ENCODE measurements at places on chromosomes 11 and 22.

DNA sequence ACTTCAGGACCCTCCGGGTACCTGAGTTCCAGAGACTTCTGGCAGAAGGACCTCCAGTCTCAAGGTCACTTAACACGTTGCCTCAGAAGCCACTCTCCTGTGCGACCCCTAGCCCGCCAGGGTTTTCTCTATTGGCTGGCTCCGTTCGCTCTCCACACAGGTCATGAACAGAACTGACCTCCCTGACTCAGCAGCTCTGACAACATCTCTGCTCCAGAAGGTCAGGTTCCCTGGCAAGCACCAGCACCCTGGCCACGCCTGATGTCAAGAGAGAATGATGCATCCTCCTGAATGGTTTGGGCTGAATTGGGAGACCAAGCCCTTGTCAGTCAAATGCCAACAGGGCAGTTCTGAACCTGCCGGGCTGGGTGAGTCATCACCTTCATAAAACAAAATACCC lies 84.3 kb upstream of the TMEM45B start:
- DNase-seq = no peak

DNA sequence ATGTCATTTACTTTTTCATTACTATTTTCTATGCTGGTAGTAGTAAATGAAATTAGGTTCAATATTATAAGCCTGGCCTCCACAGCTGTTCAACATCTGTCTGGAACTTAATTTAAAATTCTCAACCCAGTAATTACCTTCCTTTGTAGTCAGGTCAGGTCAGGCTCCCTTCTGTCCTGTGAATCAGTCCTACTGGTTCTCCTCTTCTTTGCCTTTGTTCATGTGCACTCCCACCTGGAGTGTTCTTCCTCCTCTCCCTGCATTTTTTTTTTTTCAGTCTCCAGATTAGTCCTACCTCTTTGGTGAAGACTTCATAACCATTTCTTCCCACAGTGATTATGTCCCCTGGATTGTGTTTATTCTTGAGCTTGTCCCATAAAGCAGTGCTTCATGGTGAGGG lies 67.9 kb downstream of the DKK3 start:
- DNase-seq = no peak

- no peak for DNase-seq
Observed at GRCh38 chr11:84981301-84981700, 645.8 kb downstream of the DLG2 start.

- DNase-seq = no peak
Observed at GRCh38 chr11:75233754-75234172, 6.8 kb upstream of the TPBGL start.

- no peak for DNase-seq
Observed at GRCh38 chr22:23062616-23063538, 7.4 kb upstream of the GNAZ start.

DNA sequence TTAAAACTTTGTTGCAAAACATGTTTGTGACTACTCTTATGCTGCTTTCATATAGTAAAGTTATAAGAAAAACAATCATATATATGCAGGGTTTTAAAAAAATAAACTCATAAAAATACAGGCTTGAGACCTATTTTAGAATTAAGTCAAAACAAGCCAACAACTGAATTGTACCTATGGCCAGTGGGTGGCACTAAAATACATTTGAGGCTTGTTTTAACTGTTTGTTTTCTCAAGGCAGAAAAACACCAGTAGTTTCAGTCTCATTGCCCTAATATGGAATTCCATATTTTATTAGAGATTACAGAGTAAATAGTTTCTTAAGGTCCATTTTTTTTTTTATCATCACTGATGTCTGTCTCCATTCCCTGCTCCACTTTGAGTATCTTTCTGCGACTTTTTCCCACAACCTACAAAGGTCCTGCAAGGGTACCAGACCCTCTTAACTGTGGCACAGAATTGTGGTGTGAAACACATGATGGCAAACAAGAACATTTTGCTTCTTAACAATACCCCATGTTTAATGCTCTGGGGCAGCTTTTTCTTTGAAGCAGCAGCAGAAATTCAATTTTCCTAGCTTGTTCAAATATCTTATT lies 8.5 kb upstream of the CCDC89 start:
- no peak for DNase-seq

GRCh38 chr11:120096369-120097191 lies 41.3 kb downstream of the TRIM29 start:
- no peak for DNase-seq

DNA sequence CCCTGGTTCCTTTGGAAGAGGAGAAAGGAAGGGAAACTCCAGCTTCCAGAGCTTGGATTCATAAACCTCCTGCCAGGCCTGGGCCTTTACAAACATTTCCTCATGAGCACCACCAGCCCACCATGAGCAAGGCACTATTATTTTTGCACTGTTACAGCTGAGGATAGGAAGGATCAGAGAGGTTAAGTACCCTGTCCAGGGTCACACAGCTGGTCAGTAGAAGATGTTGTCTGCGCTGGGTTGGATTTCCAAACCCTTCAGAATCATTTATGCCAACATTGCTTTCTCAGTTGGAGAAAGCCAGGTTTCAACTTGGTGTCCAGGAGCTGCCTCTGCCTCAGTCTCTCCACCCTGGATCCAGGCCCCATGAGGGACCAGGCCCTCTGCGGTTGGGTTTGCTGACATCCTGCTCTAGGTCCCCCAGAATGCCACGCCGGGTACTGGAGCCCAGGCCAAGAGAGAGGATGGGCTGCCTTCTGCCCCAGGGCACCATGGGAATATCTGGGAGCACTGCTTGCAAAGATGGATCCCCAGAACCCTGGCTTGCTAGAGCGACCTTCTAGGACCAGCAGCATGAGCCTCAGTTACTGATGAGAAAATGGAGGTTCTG lies 29.7 kb upstream of the SHISAL1 start:
- no peak for DNase-seq

GRCh38 chr11:26662916-26663315 lies 58.9 kb downstream of the SLC5A12 start:
- no peak for DNase-seq

- DNase-seq = peak; percentile 63
Observed at GRCh38 chr22:39254789-39255298, 10.1 kb upstream of the PDGFB start.

DNA sequence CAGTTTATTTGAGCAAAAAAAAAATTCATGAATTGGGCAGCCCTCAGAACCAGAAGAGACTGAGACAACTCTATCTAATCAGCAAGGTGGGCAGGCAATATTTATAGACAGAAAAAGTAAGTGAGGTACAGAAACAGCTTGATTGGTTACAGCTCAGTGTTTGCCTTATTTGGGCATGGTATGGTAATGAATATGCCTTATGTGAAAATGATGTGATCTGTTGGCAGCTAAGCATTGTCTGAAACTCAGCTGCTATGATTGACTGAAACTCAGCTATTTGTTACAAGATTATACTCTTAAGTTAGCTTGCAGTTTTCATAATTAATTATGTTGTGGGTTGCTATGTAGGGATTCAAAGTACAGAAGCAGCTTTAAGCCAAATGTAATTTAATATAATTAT lies 127.6 kb downstream of the CNTN5 start:
- DNase-seq = no peak

DNA sequence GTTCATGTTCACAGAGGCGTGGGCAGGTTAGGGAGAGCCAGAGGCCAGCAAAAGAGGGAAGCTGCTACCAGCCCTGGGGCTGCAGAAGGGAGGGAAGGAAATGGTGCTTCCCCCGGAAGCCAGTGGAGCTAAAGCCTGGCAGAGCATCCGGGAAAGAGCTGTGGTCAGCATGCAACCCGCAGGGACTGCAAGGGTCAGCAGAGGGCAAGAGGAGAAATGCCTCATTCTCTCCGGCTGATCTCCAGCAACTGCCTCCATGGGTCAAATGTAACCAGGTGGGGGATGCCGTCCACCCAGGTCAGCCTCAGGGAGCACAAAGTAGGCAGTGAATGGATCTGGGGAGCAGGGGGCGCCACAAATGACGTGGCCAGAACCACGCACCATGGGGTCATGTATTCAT lies 36.9 kb upstream of the PRR5 start:
- no peak for DNase-seq

DNA sequence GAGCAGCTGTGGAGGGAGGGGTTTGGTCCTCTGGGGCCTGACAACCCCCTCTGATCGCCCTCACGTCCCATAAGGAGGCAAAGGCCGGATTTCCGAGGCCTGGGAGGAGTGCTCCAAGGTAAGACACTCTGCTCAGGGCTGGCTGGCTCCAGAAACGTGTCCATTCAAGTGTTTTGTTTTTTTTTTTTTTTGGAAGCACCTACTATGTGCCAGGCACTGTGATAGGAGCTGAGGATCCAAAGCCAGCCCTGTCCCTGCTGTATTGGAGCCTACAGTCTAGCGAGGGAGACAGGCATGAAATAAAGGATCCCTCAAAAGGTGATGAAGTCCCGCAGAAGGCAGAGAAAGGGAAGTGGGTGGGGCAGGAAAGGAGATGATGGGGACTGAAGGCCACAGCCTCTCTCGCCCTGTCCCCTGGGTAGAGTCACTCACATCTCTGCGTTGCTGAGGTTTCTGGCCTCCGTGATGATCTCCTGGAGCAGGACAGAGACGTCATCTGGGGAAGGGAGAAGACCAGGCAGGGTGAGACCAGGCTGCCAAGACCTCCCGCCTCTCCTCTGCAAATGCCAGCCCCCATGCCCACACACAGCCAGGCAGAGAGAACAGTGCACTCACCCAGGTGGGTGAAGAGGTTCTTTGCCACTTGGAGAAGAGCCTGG lies 89.2 kb downstream of the PDE2A start:
- DNase-seq = no peak

- DNase-seq = no peak
Observed at GRCh38 chr11:6686006-6686405, 2.9 kb upstream of the MRPL17 start.

Measured in T-helper 1 cell (primary cell).